Stimulated activated CD4-positive, alpha-beta T cell treated with anti-CD3 and anti-CD28 coated beads, Interleukin-15, amount 100 ng/mL, for 1 hour (primary cell): ENCODE measurements at places on chromosomes 2 and 18.

DNA sequence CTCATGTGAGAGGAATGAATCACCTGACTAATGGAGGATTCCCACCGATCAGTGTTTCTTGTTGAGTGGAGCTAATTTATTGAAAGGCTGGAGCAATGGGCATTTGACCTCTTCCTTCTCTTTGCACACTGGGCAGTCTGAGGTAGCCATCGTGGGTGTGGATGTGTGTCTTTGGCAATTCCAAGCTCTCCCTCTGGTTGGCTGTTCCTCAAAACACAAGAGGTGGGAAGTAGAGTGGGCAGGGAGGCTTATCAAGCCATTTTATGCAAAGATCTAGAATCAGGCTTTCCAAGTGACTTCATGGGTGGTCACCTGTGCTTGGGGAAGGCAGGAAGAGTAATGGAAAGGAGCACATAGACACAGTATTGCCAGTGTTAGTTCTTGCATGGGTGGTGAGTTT is 154.8 kb downstream of the INSIG2 start:
- DNase-seq: no peak

DNA sequence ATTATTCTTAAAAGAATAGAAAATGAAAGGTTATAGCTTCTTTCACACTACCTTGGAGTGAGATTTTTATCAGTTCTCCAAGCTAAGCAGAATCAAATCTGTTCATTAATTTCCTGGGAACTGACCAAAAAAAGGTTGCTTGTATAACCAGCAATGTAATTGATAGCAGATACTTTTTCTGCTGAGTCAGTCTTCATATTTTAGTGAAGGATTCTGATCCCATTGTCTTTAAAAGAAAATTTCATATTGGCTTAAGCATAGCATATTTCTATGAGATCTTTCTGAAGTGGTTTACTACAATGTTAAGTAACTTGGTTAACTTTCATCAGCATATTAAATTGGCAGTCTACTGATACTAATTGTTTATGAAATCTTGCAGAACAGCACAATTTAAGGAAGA is 338.0 kb downstream of the TMX3 start:
- no peak for DNase-seq

GRCh38 chr2:150528861-150529801 is 41.7 kb upstream of the RND3 start:
- DNase-seq: no peak

DNA sequence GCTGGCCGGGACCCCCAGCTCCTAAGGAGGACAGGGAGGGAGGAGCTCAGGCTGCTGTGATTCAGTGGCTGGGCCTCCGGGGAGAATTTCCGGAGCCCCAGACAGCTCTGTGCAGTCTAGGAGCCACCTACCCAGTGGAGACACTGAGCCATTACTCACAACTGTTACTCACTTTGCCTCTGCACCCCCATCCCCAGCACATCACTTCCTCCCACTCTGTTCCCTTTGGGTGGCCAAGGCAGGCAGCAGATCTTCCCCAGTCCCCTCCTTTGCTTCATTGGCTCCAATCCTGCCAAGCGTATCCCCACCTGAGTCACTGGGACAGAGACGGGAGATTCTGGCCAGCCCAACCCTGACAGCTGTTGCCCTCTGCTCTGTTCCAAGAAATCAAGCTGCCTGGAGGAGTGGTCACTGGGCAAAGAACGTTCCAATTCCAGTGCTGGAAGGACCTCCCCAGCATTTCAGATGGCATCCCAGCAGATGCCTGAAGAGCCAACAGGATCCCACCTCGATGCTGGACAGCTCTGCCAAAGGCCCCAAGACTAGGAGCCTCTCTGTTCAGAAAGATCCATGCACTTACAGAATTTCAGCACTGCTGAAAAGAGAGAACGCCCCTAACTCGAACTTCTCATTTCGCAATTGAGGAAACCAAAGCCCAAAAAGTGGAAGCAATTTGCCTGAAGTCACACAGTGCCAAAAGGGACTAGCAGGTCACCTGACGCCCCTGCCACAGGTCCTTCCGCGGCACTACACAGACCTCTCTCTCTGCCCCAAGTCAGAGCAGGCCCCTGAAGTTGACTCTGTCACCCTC is 68.3 kb downstream of the TNS1 start:
- no peak for DNase-seq

DNA sequence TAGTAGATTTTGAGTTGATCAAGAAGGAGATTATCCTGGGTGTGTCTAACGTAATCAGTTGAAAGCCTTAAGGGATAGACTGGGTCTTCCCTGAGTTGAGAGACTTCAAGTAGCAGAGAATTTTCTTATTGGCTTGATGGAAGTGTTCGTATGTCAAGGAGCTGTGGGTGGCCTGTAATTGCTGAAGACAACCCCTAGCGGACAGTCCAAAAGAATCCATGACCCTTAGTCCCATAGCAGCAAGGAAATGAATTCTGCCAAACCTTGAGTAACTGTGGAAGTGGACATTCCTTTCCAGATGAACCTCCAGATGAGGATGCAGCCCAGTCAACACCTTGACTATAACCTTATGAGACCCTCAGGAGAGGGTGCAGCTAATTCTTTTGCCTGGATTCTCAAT is 786.3 kb downstream of the SOCS6 start:
- DNase-seq: no peak

DNA sequence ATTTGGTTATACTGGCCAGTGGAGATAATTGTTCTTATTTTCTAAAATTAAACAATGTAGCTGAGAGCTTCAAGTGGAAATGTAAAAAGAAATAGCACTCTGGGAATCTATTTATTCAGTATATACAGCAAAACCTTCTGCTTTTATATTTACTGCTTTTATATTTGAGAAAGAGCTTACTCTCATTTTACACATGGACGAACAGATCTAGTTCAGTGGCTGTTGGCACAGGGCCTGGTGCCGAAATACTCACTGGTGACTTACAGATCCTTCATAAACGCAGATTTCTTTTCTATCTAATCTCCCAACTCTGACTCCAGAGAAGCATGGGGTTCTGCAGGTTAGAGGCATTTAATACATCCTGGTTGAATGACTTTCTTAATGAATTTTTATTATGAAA is 266.2 kb downstream of the ASXL3 start:
- no peak for DNase-seq

- DNase-seq: no peak
Measured at GRCh38 chr2:176734868-176735267, 465.6 kb downstream of the MTX2 start.

DNA sequence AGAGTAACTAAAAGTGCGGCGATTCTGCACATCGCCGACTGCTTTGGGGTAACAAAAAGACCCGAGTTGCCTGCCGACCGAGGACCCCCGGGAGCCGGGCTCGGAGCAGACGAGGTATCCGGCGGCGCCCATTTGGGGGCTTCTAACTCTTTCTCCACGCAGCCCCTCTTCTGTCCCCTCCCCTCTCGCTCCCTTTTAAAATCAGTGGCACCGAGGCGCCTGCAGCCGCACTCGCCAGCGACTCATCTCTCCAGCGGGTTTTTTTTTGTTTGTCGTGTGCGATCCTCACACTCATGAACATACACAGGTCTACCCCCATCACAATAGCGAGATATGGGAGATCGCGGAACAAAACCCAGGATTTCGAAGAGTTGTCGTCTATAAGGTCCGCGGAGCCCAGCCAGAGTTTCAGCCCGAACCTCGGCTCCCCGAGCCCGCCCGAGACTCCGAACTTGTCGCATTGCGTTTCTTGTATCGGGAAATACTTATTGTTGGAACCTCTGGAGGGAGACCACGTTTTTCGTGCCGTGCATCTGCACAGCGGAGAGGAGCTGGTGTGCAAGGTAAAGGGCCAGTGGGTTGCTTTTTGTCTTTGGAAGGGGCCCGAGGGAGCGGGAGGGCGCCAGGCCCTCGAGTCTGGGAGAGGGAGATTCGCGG is 1.4 kb downstream of the TRIB2 start:
- no peak for DNase-seq

- no peak for DNase-seq
Measured at GRCh38 chr2:229715895-229716507, 1.6 kb upstream of the DNER start.

GRCh38 chr2:80058562-80058961 is 246.0 kb downstream of the LRRTM1 start:
- DNase-seq: no peak

GRCh38 chr2:21759819-21760218 is 636.1 kb downstream of the TDRD15 start:
- DNase-seq: no peak

GRCh38 chr2:102337481-102338386 is 17.9 kb upstream of the IL18R1 start:
- DNase-seq: no peak

GRCh38 chr2:82803307-82803706 is 1655.8 kb downstream of the SUCLG1 start:
- no peak for DNase-seq

DNA sequence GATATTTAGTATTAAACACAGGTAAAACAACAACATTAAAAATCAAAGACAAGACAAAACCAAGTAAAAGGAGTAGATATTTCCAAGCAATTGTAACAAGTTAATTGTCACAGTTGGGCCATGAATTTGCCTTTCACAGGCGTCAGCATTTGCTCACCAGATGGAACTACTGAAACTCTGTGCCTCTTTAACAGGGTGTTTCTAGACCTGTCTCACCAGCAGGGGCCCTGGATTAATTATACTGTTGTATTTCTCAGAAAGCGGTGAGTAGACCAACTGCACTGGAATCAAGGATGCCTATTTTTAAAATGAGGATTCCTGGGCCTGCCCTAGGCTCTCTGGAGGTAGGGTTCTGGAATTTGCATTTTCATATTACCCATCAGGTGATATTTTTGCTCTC is 92.6 kb downstream of the UPP2 start:
- no peak for DNase-seq
